ENCODE measurements at places on chromosomes 3 and 15.
A peak's percentile ranks its signal among the peaks of the same experiment; 100 is the strongest.

GRCh38 chr3:63946753-63947152 lies 34.6 kb upstream of the SCAANT1 start:
- DNase-seq, result no peak

- no peak for DNase-seq
Observed at GRCh38 chr15:101018016-101018415, 98.9 kb downstream of the LRRK1 start.

GRCh38 chr3:110677506-110677905 lies 394.1 kb upstream of the NECTIN3 start:
- DNase-seq, result no peak

GRCh38 chr3:151912028-151912427 lies 38.6 kb downstream of the SUCNR1 start:
- DNase-seq, result no peak

GRCh38 chr3:23232854-23233253 lies 29.7 kb downstream of the UBE2E2 start:
- DNase-seq, result no peak

DNA sequence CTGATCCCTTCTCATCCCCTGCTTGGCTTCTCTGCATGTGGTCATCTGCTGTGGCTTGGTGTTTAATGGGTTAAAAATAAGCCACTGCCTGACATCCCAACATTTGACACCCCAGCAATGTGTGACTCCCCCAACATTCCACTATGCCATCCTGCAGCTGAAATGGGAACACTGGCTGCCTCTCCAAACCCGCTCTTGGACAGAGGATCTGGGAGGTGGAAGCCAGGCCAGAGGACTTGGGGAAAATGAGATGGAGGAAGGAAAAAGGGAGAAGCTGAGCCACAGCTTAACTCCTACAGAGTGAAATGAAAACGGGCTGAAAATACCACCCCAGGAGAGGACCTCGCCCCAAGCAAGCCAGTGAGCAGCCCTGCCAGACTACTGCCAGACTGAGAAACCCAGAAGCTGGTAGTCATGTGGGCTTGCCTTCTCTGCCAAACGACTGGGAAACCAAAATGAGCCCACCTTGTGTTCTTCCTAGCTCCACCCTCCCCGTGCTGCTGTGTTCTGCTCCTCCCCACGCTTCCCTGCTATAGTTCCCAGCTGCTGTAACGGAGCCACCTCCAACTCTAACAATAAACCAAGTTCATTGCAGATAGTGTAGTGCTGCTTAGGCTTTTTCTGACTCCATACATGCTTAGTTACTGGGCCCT lies 13.7 kb downstream of the MAP1A start:
- no peak for DNase-seq

DNA sequence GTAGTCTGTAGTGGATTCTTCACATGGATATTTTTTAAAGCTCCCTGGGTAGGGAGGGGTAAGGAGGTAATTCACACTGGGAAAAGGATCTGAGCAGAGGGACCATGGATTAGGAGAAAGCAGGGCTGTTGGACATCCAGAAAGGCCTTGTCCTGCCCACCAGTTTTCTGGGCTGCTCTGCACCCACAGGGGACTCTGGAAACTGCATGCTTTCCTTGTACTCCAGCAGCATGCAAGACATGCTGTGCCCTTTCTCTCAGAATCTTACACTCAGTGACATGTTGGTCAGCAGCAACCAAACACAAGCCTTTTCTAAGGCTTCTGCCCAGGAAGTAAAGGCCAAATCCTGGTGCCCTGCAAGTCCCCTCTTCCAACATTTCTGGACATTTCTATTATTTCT lies 2.5 kb upstream of the FBN1 start:
- DNase-seq, result peak; percentile 54

GRCh38 chr3:127386490-127386889 lies 98.6 kb upstream of the PRR20G start:
- DNase-seq, result no peak

- DNase-seq, result no peak
Observed at GRCh38 chr3:126213379-126214028, 33.1 kb upstream of the ALDH1L1 start.

GRCh38 chr3:32307591-32307990 lies 69.1 kb downstream of the CMTM8 start:
- no peak for DNase-seq

DNA sequence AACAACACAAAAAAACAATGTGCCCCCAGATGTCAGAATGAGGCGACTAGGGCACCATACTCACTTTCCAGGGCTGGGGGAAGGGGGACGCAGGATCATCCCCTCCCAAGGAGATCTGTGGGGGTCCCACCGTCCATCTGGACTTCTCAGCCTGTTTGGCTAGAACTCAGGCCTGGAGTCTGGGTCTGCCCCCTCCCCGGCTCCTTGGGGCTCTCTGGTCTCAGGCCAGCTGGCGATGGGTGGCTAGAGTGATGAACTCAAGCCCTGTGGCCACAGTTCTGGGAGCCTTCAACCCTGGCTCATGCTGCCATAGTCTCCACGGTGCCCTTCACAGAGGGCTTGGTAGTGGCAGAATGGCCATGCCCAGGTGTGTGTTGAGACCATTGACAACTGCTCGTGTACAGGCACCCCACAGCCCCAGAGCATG lies 13.6 kb downstream of the ZBTB47 start:
- DNase-seq, result no peak

GRCh38 chr15:42820811-42821210 lies 83.9 kb upstream of the CDAN1 start:
- no peak for DNase-seq

DNA sequence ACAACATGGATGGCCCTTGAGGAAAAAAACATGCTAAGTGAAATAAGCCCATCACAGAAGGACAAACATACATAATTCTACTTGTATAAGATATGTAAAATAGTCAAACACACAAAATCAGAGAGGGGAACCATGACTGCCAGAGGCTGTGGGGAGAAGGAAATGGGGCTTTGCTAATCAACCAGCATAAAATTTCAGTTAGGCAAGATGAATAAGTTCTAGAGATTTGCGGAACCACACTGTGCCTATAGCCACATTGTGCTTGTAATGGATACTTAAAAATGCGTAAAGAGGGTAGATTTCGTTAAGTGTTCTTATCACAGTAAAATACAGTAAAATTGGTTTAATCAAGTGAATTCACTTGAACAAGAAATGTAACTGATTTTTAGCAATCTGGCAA lies 33.7 kb upstream of the SPTBN5 start:
- no peak for DNase-seq

GRCh38 chr15:28113394-28114113 lies 14.4 kb upstream of the OCA2 start:
- DNase-seq, result no peak
